ENCODE measurements at places on chromosomes 3 and 15.
A peak's percentile ranks its signal among the peaks of the same experiment; 100 is the strongest.

DNA sequence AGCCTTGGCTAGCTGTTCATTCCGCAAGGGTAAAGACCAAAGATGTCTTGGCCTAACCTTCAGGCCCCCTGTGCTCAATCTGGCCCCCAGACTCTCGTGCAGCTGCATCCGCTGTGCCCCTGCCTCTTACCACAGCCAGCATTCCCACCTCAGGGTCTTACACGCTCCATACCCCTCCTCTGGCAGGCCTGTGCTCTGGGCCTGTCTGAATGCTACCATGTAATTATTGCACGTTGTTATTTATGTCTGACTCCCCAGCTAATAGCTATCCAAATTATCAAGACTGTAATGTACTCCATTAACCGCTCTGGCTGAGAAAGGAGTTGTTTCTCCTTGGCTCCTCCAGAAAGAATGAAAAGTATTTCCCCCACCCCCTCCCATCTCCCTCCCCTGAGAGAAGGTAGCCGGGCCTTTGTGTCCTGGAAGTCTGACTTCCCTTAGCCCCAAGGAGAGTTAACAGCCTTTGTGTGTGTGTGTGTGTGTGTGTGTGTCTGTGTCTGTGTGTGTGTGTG lies 54.5 kb upstream of the UBE2E1 start:
- no peak for DNase-seq

GRCh38 chr3:14377838-14378169 lies 24.6 kb upstream of the SLC6A6 start:
- DNase-seq, result no peak

DNA sequence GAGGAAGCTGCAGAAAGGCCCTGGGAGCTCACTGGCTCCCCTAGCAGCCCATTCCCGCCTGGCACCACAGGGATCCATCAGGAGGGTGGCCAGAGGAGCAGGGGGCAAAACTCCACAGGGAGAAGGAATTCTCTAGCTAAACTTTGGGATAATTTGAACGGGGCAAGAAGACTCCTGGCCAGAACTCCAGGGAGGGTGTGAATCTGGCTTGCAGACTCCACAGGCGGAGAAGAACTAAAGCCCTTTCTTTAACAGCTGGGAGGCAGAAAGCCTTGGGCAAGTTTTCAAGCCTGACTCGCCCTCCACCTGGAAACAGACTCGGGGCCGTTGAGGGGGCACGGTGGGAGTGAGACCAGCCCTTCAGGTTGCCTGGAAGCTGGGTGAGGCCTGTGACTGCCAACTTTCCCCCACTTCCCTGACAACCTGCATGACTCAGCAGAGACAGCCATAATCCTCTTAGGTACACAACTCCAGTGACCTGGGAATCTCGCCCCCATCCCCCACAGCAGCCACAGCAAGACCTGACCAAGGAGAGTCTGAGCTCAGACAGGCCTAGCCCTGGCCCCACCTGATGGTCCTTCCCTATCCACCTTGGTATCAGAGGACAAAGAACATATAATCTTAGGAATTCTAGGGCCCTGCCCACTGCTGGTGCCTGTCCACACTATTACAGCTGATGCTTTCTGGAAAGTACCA lies 28.6 kb downstream of the SLC27A2 start:
- DNase-seq, result no peak

DNA sequence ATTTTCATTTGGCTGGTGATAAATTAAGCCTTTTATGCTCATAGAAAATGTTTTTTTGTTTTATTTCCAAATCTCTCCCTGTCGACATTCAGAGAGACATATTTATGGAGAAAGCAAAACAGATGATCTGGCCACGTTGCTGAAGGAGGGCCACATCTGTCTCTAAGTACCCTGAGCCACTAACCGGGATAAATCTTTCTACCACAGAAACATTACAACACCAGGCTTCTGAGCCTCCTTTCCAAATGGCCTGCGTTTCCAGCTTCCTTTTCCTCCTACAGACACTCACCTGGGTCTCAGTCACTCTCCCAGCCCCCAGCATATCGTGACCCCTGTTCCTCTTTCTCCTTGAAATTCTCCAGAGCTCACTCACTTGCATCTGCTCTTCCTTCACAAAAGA lies 161.0 kb downstream of the ARRDC4 start:
- DNase-seq, result no peak

DNA sequence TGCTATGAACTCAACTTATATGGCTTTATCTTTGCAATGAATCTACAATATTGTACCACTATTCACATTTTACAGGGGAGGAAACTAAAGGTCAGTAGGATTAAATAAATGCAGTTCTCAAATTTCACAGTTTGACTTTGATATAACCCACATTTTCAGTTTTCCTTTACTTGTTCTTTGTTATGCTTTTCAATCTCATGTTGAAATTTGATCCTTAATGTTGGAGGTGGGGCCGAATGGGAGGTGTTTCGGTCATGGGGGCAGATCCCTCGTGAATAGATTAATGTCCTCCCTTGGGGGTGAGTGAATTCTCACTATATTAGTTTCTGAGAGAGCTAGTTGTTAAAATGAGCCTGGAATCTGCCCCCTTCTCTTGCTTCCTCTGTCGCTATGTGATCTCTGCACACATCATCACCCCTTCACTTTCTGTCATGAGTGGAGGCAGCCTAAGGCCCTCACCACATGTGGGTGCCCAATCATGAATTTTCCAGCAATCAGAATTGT lies 44.7 kb downstream of the CD200 start:
- no peak for DNase-seq

DNA sequence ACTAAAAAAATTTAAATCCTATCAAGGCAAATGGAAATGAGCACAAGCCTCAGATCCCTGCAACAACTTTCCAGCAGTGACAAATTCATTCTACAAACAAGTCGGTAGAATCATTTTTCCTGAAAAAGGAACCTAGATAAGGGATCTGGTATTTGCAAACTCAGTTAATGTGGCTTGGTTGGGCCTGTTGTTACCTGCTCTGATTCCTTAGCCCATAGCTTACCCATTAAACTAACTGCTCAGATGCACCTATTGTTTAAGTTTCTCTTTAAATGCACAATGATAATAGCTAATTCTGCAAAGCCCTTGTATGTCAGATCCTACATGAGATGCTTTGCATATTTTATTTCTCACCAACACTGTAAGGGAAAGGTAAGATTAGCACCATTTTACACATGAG lies 377.4 kb upstream of the RGMA start:
- DNase-seq, result no peak

GRCh38 chr3:151838574-151839312 lies 24.8 kb downstream of the AADAC start:
- no peak for DNase-seq

DNA sequence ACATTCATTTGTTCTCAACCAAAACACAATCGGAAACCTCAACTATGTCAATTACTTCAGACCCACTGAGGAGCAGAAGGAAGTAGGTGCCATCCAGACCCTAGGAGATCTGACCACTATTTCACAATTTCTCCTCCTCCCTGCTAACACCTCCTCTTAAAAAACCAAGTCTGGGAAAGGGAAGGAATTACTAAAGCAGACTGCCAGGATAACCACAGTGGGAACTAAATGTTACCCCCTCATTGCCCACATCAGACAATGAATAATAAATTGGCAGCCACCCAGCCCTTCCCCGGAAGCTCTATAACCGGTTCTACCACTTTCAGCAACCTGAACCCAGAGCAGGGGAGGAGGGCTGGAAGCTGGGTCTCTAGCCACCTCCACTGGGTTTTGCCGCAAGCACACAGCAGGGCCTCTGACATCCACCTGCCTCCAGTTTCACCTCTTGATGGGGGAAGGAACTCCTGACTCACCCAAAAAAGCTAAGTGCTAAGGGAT lies 17.6 kb downstream of the C15orf62 start:
- peak; percentile 53 for DNase-seq

DNA sequence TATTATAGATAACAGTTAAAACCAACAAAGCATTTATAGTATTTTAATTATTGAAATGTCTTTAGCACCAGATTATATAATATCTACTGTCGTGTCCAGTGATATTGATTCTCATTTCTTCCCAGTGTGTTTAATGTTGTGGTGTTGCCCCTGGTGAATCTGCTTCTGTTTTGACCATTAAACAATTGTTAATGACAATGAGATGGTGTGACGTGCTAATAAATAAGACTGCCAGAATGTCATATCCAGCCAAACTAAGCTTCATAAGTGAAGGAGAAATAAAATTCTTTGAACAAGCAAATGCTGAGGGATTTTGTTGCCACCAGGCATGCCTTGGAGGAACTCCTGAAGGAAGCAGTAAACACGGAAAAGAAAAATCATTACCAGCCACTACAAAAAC lies 480.0 kb upstream of the ROBO1 start:
- no peak for DNase-seq

- DNase-seq, result no peak
Observed at GRCh38 chr3:30315447-30315846, 291.0 kb upstream of the TGFBR2 start.

DNA sequence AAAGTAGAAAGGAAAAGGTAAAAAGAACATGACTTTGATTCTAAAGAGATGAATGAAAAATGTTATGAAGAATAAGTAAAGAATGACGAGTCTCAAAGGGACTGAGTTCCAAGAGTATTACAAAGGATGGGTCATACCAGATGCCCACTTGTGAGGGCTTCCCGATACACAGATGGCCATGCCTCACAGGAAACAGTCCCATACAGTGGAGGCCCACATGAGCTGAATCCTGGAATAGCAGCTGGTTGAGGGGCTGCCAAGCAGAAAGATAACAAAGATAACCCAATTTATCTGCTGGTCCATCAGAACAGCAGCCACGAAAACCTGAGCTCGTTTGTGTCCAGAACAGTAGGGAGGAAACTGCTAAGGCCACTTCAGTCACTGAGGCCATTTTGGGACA lies 3.7 kb downstream of the SSR3 start:
- DNase-seq, result no peak

GRCh38 chr15:79884204-79884596 lies 12.6 kb downstream of the MTHFS start:
- no peak for DNase-seq

DNA sequence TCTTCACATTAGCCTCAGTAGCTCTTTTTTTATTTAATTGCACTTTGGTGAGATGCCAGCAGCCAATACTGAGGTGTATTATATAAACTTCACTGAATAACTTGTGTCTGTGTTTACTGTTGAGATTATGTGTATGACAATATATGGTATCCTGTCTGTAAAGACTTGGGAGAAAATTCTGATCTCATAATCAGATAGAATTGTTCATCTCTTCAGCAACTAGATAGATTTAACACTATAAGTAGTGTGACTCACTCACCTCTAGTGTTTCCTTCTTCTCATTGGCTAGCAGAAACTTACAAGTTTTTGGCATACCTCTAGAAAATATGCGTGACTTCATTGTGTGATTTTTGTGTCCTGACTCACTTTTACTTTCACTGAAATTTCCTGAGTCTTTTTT lies 67.6 kb upstream of the TGFBR2 start:
- no peak for DNase-seq

GRCh38 chr15:57767481-57767880 lies 61.0 kb downstream of the POLR2M start:
- DNase-seq, result no peak

DNA sequence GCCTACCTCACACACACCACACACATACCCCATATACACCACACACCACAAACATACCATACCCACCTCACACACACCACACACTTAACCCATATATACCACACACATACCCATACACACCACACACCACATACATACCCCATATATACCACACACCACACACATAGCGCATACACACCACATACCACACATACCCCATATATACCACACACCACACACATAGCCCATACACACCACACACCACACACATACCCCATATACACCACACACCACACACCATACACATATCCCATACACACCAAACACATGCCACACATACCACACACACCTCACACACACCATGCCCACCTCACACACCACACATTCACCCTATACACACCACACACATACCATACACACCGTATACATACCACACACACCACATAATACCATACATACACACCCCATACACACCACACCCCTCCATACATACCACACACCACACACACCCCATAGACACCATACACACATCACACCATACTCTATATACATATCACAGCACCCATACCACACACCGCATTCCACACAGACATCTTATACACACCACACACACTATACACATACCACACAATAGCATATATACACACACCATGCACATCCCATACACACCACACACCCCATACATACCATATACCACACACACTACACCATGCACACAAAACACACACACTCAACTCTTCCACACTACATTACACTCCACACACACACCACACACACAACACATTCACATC lies 29.5 kb downstream of the APBA2 start:
- DNase-seq, result no peak

DNA sequence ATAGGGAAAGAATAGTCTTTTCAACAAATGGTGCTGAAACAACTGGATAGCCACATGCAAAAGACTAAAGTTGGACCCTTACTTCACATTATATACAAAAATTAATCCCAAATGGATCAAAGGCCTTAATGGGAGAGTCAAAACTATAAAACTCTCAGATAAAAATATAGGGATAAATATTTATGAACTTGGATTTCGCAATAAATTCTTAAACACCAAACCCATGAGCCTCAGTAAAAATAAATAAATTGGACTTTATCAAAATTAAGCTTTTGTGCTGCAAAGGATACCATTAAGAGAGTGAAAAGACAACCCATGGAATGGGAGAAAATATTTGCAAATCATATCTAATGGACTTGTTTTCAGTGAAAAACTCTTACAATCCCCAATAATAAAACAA lies 18.7 kb upstream of the TOP2B start:
- no peak for DNase-seq

DNA sequence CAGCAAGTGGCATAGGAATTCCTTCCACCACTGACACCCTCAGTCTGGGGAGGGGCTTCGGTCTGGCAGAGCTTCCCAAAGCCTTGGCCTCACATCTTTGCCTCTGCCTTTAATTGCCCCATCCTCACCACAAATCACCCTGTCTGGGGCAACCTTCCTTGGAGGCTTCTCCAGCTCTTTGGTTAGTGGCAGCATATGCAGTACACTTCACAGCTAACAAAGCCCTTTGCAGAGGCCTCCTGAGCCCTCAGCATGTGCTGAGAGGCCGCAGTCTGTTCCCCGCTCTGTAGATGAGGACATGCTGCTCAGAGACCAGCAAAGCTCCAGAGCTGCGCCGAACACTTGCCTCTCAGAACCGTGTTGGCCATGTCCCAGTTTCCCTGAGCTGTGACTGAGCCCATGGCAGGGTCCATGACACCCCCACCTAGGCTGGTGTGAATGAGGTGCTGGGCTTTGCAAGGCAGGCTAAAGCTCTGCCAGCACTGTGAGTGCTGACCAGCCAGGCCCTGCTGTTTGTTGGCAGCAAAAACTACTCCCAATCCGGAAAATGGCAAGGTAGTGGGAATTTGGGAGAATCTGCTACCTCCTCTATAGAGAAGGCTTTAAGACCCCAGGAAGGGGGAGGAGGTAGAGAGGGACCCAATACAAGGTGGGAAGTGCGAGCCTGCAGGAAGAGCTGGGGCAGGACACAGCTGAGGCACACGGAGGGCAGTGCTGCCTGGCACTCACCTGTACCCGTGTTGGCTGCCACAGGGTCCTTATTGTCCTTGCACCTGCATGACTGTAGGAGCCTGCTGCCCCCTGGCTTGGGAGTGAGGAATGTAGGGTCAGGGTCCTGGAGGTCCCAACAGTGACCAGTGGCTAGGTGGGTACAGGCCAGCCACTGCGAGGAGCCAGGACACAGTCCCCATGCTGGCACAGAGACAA lies 8.4 kb upstream of the KLF15 start:
- DNase-seq, result no peak

Measured in activated CD4-positive, alpha-beta T cell treated with anti-CD3 and anti-CD28 coated beads for 24 hours (primary cell).